K562 (cell line): ENCODE measurements at places on chromosomes 4 and X. TPM values are rescaled to one million over a fixed set of nuclear protein-coding genes. Genes with fewer than 3 reads are reported as not detected.

DNA sequence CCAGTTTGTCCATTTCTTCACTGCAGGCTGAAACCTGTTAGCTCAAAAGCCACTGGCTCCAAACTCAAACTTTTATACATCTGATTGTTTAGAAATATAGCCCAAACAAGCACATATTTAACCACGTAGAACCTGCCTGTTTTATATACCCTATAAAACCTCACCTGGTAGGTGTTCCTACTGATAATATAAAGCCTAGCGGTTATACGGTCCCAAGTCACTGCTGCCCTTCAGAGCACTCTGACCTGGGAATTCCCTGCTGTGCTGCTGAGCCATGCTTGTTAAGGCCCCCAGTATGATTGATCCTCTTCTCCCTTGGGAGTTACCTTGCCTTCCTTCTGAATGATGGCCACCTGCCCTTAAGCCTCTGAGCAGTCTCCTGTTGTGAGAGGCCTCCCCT lies 432.8 kb upstream of the LCORL start:
- no peak for DNase-seq

- no peak for DNase-seq
These were observed 10.4 kb downstream of the ACOT9 start for GRCh38 chrX:23732704-23733103.

GRCh38 chrX:136630881-136631280 lies 17.1 kb upstream of the CD40LG start:
- DNase-seq = no peak

GUF1 gene
- total RNA-seq = 37.0 and 38.5 TPM in 2 replicates

RAB39B gene
- 0.07 and 0.09 TPM in 2 replicates for total RNA-seq

SLC9B1 gene
- total RNA-seq = 0.42 and 0.78 TPM in 2 replicates
